ENCODE measurements at places on chromosomes 7 and 10.

DNA sequence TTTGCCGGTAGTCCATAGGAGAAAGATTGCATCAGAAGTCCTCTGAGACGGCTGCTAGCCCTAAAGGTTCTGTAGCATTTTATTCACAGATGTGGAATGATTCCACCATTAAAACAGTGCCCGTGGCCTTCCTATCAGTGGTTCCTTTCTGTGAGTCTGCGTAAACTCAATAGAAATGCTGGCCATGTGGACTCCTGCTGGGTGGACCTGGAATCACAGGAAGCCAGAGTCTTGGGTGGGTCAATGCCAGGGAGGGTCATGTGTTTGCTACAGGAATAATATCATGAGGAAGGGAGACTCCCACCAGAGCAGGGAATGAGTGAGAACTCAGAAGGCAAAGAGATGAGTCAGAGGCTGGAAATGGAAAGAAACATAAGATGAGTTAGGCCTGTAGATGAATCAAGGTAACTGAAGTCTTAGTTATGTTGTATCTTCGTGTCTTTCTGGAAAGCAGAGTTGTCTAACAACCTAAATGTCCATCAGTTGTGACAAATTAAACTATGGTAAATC lies 410.4 kb upstream of the AUTS2 start:
- no peak for DNase-seq

DNA sequence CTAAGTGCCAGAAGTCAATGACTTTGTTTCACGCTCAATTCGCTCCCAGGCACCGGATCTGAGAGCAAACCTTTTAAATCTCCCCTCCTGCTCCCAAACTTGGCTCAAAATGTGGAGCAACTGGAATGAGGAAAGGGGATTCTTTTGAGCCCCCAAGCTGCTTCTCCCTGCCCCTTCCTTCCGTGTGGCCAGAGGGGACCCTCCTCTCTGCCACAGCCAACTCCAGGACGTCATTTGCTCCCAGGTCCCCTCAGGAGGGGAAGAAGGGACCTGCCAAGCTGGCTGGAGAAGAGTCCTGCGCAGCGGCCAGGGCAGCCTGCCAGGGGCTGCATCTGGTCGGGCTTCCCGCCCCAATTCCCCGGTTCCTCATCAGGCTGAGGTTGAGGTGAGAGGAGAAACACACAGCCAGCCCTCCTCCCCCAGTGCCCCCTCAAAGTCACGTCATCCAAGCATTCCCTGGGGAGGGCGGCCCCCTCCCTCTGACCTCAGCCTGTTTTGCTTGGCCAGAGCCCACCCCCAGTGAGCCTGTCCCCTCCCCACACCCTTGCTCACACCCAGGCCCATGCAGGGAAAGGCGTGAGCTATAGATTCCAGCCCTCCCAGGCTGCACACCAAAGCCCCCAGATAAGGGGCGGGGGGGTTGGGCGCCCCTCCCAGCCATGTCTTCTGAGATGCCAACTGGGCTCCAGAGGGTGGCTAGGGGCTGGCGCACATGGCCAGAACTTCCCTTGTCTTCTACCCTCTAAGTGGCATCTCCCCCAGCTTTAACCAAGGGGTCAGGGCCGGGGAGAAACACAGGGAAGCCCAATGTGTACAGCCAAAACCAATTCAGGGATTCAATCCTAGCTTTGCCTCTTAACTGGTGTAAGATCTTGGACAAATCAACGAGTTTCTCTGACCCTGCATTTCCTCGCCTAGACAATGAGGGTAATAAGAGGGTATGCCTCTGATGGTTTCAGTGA lies 35.0 kb downstream of the SH3PXD2A start:
- DNase-seq: no peak

GRCh38 chr7:81983406-81983805 lies 213.6 kb upstream of the HGF start:
- no peak for DNase-seq

DNA sequence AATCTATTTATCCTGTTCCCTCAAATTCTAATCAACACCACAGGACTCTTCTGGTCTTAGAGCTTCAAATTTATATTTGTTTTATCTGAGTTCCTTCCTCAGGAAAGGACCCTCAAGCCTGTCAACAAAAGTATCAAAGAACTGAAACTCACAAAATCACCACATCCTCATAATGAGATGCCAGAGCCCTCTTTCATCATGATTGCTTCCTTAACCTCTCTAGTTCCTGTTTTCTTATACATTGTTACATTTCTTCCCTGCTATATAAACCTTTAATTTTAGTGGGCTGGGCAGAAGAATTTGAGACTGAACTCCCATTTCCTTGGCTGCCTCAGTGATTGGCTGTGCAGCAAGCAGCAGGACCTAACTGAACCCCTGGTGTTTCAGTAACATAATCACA lies 189.7 kb downstream of the ZNF248 start:
- no peak for DNase-seq

- no peak for DNase-seq
These were observed 61.0 kb downstream of the MEOX2 start for GRCh38 chr7:15625466-15625865.

DNA sequence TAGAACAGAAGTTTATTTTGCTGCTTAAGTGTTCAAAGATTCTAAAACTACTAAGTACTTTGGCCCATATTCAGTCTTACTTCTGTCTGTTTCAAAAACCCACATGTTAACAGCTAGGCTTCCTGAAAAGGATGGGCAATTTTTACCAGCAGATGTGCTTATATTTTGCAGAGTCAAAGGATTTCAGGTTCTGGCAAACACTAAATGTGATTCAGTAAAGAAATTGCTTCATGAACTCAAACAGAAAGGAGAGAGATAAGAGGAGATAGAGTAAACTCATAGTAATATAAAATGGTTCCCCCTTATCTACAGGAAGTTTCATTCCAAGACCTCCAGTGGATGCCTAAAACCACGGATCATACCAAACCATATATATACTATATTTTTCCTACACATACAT lies 248.5 kb downstream of the AGMO start:
- DNase-seq: no peak

GRCh38 chr10:3192856-3193635 lies 20.5 kb upstream of the PITRM1 start:
- DNase-seq: peak; percentile 27
